ENCODE measurements at places on chromosomes 12 and 14.

- DNase-seq: no peak
These were observed 113.6 kb downstream of the CHST11 start for GRCh38 chr12:104570174-104570907.

- DNase-seq: no peak
These were observed 47.0 kb upstream of the ERGIC2 start for GRCh38 chr12:29427964-29428363.

- no peak for DNase-seq
These were observed 44.3 kb downstream of the ATP23 start for GRCh38 chr12:57985685-57986084.

DNA sequence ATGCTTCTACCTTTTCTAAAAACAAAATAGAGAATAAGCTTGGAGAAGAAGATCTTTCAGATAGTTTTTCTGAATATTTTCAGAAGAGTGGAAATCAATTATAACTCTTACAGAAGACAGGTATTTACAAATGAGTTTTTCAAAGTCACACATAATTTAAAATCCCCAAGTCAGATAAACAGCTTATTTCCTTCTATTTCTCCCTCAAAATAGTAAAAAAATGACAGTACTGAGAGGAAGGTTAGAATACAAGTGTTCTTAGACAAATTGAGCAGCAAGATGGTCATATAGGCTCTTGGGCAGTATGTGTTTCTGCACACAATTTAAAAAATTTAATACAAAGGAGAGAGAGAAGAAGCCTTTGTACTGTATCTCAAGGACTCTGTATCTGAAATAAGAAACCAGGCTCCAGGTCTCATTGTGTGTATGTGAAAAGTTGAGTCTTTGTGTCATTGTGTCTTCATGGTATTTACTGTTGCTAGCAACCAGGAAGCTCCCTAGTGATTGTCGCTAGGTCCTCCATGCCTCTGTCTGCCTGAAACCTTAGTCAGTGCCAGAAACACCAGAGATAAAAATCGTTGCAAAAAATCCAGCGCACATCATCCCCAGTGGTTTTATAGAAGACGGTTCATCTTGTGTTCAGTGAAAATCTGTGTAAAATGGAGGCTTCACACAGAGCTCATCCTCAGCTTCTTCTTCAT, 12.9 kb upstream of the TUBA1A start:
- DNase-seq: no peak

- DNase-seq: no peak
These were observed 476.9 kb downstream of the LRIG3 start for GRCh38 chr12:58443273-58443980.
